Germinal center (tissue), 1 donor: ENCODE measurements at places on chromosomes 1 and 21.

DNA sequence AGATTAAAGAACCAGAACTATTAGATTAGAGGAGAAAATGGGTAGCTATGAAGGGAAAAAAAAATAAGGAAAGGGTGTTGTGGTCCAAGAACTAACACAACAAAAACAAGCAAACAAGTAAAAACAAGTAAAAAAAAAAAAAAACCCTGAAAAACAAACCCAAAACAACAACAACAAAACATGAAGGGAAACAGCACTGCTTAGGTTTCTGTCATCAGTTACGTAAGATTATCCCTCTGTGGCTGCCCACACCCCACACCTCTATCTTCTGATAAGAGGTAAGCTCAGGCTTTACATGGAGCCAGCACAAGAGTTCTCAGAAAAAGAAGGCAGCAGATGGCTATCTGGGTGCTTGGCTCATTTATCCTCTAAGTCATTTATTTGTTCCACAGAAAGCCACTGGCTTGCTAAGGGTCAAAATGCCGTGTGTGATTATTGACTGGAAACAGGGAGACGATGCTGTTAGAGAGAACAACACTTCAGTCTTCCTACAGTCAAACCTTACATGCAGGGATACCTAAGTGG is 57.5 kb downstream of the KIAA0319L start:
- DNase-seq, result no peak

DNA sequence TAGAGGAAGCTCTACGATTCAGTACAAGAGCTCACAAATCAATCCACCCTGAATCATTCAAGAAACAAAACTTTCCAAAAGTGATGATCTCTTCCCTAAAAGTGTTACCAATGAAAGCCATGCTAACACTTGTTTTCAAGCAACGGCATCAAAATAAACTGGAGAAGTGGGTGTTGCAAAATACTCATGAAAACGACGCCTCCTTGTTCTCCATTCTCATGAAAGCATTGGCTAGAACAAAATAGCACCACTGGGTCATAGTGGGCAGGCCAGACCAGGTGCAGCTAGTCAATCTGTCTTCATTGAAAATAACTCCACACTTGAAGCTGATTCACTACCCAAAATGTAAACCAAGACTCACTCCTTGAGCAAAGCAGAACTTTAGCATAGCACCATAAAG is 4.3 kb downstream of the TIAM1 start:
- DNase-seq, result no peak

DNA sequence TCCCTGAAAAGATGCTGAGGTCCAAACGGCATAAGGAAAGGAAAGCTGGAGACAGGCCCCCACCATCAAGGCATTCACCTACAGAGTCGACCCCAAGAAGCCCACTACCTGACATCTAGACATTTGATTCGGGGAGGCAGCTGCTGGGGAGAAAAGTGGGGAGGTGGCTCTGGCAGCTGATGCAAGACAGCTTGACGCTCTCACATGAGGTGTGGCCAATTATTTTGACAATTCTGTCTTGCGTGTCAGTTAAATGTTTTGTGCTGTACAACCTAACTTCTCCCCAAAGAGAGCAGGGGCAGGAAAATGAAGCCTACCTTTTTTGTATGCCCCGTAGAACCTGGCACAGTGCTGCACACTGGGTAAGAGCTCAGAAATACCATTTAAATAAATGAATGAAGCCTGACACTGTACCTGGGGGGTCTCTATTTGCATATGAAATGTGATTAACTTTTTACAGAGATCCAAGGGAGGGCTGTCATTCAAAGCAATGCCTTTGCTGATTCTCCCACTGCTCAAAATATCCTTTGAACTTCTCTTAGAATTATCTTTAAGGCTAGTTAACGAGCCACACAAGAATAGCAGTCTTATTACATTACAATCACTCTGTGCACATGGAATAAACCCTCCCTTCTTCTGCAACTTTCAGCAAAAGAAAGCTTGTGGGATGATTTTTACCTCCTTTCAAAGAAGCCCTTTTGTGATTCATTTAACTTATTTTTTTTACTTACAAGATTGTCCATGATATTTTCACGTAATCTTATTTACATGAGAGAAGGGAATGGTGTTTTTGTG is 163.2 kb downstream of the TNR start:
- DNase-seq, result no peak

DNA sequence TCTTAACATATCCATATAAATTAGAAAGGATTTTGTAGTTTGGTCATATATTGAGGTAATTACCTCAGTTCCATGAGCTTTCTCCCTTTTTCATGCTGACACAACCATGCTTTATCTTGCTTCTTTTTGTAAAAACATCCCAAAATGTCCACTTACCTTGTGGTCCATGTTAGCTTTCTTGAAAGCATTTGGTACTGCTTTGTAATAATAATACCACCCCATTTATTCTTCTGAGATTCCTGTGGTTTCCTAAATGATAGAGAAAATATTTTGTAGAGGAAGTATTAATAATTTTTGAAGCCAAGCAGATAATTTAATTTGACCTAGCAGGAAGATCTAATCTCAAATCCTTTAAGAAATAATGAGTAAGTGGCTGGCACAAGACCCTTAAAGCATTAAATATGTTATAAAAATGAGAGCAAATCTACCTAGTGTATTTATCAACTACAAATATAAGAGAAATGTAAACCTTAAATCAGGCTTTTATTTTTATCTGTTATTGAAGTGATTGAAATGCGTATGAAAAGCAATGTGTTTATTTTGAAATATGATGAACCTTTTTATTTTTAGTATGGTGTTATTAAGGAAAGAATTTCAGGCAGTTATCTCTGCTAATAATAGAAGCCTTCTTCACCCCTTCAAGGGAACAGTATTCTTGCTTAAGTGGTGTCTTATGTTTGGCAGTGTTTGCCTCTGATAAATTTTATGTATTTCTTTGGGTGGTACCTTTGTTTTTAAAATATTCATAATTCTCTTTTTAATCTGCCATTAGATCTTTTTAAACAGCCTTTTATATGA is 9.2 kb downstream of the PRKAA2 start:
- no peak for DNase-seq

DNA sequence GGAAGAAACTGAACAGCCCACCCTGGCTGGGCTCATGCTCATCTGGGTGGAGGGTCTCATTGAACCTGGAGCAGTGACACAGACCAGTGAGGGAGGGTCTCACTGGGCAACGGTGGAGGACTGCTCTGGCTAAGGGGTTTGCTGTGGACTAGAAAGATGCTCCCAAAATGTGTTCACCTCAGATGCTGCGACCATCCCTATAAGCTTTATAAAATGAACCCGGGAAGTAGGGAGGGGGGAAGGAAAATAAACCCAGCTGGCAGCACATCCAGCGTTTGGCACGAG is 34.5 kb upstream of the LBR start:
- DNase-seq, result no peak

- no peak for DNase-seq
These were observed 132.5 kb upstream of the LYPLAL1 start for GRCh38 chr1:219041141-219041540.

DNA sequence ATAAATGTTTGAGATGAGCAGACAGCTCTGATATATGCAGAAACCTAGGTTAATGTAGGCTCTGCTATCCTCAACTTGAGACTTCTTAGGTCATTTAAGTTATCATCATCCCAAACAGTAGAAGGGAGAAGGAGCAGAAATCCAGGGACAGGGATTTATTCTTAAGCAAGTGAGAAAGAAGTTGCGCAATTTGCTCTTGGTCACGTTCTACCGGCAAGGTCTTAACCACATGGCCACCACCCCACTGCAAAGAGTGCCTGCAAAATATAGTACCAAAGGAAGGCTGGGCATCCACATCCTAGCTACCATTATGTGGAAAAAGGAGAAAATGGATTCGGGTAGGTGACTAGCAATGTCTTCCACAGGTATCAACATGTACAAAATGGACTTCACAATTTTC is 25.2 kb downstream of the CRNN start:
- no peak for DNase-seq

DNA sequence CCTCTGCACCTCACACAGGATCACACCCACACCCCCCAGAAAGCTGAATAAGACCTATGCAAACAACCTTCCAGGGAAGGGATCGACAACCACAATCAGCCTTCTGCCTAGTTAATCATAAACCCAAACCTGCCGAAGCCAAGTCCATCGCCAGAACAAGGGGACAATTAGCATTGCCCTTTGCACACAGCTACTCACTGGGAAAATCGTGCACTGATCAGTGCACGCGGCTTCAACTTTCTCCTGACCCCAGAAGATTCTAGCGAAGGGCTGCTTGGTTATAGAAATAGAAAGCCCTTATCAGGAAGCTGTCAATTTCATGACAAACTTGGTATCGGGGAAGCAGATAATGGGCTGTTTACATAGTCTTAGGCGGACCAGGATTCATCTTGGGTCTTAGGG is 29.5 kb downstream of the RUNX1 start:
- no peak for DNase-seq

DNA sequence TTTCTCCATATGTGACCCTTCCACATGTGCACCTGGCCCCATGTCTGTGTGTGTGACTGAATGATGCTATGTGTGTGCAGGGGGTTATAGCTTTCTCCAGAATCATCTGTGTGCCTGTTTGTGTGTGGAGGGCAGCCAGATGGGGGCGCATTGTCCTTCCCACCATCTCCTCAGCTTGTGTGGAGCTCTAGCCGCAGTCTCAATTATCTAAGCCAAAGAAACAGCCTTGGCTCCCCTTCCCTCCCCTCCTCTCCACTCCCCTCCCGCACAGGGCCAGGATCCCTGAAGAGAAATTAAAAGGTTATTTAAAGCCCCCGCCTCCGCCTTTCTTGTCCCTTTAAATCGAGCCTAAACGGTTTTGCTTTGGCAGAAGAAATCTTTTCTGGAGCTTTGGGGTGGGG is 1.8 kb upstream of the DMBX1 start:
- DNase-seq, result no peak

- no peak for DNase-seq
These were observed 84.5 kb downstream of the CC2D1B start for GRCh38 chr1:52281518-52281917.

DNA sequence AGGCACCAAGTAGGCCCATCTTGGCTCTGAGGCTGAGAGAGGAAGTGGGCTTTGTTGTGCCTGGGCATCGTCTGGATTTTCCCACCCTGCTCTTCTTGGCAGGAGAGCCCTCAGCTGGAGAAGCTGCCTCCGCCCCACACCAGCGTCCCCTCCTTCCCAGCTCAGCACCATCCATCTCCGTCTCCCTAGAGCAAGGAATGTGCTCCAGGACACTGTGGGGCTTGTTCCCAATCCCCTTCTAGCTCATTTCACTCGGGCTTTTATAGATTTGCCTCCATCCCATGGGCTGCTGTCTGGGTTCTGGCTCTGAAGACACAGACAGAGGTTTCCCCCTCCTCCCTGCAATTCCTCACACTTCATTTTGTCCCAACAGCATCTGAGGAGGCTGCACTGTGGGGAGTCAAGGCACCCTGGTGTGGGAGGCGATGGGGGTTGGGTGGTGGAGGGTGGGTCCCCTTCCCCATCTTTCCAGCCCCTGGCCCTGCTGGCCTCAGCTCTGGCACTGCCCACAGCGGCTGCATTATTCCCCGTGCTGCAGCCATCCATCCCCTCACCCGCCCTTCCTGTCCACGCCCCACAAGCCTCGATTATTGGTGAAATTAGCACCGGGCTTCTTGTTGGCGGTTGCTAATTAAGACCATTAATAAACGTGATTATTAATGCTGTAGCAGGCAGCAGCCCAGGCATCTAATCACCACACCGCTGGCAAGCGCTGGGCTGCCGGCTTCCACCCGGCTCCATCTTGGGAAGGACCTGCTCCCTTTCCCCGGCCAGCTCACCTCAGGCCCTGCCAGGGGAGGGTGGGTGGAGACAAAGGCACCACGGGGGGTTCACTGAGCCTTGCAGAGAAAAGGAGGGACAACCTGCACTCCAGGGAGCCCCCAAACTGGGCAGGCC is 21.7 kb downstream of the RHBG start:
- no peak for DNase-seq

DNA sequence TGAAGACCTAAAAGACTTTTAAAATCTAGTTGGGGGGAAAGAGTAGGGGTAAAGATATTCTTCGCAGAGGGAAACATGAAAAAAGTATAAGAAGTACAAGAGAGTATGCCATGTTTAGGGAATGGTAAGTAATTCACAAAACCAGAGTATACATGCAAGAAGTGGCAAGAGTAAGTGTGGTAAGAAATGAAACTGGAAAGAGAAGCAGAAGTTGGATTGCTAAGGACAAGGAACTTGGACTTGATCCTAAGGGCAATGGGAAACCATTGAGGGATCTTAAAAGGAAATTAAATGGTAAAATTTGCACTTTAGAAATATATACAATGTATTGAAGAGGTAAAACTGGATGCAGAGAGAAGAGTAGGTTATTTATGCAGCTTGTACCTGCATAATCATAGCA is 9.2 kb upstream of the ZNF644 start:
- DNase-seq, result no peak

DNA sequence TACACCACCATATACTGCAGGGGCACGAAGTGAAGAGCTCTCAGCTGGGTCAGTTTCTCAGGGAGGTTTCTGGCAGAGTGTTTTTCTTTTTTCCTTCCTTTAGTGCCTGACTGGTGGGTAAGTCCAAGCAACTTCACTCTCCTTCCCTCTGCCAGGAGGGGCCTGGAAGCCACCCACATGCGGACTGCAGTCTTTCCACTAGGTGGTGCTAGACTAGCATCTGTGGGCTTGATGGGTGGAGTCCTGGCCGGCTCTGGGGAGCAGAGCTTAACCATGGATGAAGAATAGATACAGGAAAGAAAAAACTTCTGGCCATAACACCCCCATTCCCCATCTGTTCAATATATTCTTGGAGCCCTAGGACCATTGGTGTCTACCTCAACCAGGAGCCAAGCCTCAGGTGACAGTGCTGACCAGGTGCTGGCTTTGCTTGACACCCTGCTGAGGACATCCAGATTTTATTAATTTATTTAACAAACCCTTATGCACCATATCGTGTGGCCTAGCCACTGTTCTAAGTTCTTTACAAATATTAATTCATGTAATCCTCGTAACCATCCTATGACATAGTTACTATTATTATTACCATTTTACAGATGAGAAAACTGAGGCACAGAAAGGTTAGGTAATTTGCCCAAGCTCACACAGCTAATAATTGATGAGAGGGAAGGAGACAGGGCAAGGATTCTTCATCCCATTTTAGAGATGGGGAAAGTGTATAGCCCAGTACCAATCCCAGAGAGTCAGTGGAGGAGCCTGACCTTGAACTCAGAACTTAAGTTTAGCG is 126.7 kb upstream of the CSF3R start:
- peak; percentile 72 for DNase-seq
